ENCODE measurements at places on chromosomes 12 and 14.
A peak's percentile ranks its signal among the peaks of the same experiment; 100 is the strongest.

DNA sequence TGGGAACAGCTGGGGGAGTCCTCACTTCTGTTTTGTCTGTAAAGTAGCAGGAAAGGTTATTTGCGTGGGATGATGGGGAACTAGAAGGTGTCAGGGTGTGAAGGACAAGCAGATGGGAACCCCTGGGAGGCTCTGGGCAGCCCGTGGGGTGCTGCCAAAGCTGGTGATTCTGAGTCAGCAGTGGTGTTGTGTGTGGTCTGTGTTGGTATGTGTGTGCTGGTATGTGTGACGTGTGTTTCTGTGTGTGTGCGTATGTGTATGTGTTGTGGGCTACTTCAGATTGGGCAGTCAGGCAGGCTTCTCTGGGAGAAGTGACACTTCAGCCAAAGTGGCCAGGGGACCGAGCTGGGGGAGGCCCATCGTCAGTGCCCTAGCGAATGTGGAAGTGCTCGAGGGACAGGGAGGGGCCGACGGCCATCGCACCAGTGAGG is 15.3 kb upstream of the BDKRB2 start:
- DNase-seq, result no peak

DNA sequence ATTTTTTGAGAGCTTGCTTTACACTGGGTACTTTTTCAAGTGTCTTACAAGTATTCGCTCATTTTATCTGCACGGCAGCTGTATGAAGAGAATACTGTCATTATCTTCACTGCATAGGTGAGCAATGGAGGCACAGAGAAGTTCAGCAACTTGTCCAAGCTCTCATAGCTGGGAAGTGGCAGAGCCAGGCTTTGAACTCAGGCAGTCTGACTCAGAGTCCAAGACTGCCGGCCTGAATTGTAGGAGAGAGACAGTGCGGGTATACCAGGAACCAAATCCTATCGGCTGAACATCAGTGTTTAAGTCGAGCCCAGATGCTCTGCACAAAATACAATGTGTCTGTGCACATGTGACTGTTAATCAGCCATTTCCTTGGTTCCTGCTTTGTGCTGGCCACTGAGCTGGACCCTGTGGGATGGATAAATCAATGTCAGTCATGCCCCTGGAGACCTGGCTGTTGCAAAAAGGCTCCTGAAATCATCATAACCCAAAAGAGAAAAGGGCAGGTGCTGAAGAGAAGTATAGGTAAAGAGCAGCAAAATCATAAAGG is 474.6 kb downstream of the DPF3 start:
- peak; percentile 22 for DNase-seq

- no peak for DNase-seq
These were observed 36.4 kb downstream of the BBS10 start for GRCh38 chr12:76311796-76312195.

DNA sequence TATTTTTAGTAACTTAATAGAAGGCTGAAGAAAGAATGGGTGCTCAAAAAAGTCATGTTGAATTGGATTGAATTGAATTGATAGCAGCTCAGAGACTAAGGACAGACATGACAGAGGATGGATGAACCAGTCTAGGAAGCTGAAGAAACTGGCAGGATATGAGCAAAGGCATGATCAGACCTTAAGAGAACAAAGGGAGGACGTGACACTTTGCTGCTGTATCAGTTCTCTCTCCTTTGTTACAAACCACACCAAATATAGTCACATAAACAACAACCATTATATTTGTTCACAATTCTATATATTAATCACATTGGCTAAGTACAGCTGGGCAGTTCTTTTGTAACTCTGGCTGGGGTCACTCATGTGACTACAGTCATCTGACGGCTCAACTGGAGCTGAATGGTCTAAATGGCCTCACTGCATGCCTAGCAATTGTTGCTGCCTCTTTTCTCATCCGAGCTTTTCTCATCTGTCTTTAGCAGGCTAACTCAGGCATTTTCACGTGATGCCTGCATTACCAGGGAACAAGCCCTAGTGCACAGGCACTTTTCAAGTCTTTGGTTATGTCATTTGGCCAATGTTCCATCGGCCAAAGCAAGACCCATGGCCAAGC is 355.0 kb downstream of the ETNK1 start:
- no peak for DNase-seq

DNA sequence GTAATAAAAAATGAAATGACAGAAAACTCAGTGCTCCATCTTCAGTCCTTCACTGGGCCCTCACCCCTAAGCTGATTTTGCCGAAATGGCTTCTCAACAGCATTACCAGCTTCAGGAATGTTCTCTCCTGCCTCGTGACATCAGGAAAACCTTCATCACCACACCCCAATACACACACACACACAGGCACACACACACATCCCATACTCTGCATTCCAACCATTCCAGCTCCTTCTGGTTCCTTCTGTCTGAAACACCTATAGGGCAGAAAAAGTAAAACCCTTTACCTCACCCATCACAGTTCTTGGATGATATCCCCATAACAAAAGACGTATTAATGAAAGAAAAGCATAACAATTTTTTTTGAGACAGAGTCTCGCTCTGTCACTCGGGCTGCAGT is 75.9 kb downstream of the CCDC60 start:
- DNase-seq, result no peak

- peak; percentile 81 for DNase-seq
These were observed 576 bp downstream of the ERP29 start for GRCh38 chr12:112013601-112014402.

GRCh38 chr14:38623661-38624060 is 367.8 kb upstream of the CLEC14A start:
- no peak for DNase-seq

DNA sequence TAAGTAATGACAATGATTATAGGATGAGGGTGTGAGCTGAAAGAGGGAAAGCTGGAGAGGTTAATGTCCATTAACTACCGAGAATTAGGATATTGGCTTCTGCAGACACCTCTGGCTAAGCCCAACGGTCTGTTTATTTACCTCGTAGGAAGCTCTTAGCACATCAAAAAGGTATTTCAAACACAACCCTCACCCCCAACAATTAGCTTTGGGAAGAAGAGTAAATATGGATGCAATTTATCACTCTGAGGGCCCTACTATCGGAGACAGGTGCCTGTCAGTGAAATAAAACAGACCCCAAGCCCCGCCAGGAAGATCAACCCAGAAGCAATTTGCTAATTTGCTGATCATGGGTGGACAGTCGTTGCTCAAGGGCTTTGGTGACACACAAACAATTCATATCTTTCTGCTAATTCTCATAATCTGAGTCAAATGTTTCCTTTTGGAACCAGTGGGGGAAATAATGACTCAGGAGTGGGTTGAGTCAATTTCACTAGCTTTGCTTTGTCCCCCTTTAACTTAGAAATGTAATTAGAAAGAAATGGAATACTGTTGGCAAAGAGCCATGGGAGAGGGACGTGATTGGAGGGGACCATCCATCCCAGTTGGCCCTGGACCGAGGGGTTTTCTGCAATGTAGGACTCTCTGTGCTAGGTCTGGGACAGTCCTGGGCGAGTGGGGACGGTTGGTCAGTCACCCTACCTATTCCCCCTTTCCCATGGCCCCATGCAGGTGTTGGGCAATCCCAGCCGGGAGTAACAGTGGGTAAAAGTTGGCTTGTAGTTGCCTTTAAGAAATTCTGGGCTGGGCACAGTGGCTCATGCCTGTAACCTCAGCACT is 99.1 kb upstream of the MED13L start:
- no peak for DNase-seq

GRCh38 chr14:61113561-61114225 is 132.6 kb downstream of the SLC38A6 start:
- DNase-seq, result no peak

DNA sequence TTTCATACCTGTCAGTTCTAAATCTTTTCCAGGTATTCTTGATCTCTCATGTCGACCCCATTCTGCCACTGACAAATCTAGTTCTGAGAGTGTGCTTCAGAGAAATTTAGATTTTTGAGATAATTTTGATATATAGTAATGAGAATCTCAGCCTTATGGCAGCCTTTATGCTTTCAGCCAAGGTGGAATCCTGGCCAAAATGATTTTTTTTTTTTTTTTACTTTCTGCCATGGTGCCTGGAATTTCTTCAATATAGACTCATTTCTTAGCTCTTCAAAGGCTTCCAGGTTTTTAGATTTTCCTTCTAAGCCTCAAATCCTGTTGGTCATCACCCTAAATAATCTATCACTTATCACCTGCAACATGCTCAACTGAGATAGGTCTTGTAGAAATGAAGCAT is 926.6 kb downstream of the NRXN3 start:
- DNase-seq, result no peak

- DNase-seq, result no peak
These were observed 68.3 kb upstream of the DDX11 start for GRCh38 chr12:31005256-31005943.

- no peak for DNase-seq
These were observed 121.8 kb downstream of the BBS10 start for GRCh38 chr12:76226397-76226796.

All from ecto neural progenitor cell (in vitro differentiated cells).